ENCODE measurements at places on chromosomes 3 and 15.

GRCh38 chr3:151580591-151580990 is 119.7 kb upstream of the IGSF10 start:
- DNase-seq: no peak

DNA sequence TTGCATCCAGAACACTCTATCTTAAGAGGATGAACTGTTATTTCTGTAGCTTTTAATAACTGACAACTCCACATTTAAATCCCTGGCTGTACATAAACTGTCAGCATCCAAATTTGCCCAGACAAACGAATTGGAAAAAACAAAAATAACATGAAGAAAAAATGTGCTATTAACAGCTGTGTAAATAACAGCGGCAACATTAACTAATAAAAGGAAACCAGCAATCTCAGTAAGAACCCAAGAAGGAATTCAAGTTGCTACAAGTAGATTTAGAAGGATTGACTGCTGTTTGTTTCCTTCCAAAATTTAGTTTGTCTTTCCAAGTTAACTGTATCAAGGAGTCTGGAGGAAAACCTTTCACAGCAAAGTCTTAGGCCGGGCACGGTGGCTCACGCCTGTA is 550.6 kb upstream of the MDFIC2 start:
- DNase-seq: no peak

DNA sequence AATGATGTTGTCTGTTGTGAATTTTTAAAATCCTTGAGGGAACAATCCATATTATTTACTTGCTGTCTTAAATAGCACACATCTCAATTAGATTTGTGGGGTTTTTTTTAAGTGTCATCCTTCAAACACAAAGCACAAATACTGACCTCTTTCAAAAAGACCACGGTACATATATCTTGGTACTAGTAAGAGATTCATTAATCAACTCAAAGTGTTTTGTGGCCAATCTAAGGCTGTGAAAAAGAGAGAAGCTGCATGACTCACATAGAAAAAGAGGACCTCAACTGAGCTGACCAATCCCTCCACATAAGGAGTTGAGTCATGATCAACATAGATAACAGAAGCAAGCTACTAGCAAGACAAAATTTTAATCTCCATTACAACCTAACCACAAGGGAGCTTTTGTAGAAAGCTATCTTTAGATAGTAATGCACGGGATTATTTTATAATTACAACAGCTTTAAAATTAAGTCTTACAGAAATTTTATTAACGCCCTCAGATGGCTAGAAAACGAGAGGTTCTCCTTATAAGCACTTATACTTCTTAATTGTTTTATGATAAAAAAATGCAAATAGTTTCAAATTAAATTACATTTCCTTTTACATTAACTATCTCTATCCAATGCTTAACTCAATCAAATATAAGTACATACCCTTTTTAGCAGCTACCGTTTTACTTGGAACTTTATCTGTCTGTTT is 60.5 kb downstream of the TOP2B start:
- DNase-seq: no peak

- DNase-seq: no peak
Observed at GRCh38 chr3:141275511-141275910, 43.9 kb downstream of the PXYLP1 start.

All from KG1 (cell line).